ENCODE measurements at places on chromosomes 1 and 21.

- DNase-seq = no peak
Observed at GRCh38 chr1:178652506-178653490, 72.2 kb upstream of the RALGPS2 start.

- DNase-seq = no peak
Observed at GRCh38 chr1:222995236-222995580, 147.8 kb downstream of the TLR5 start.

DNA sequence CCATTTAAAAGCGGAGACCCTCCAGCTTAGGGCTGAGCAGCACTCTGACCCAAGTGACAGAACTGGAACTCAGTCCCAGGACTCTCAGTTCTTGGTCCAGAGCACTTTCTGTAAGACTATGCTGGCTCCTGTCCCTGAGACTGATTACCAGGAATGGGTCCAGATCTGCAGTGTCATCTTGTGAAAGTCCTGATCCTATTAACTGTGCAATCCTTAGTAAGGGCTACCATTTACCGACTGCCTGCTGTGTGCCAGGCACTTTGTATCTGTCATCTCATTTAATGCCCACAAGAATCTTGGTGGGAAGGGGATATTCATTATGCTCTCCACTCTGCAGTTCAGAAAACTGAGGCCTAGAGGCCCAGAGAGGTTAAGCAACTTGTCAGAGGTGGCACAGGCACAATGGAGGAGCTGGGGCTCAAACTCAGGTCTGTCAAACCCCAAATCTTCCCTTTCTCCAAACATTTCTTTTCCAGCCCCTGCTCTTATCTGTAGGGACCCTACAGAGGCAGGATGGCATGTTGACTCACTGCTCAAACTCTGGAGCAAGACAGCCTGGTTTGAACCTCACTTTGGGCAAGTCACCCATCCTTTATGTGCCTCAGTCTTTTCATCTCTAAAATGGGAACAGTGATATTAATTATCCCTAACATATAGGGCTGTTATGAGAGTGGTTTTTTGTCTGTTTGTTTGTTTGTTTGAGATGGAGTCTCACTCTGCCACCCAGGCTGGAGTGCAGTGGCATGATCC lies 57.6 kb upstream of the IFNLR1 start:
- no peak for DNase-seq

GRCh38 chr21:24153137-24153536 lies 1454.1 kb downstream of the MRPL39 start:
- DNase-seq = no peak

- DNase-seq = peak; percentile 67
Observed at GRCh38 chr1:206911064-206911663, 10.6 kb downstream of the FCMR start.

DNA sequence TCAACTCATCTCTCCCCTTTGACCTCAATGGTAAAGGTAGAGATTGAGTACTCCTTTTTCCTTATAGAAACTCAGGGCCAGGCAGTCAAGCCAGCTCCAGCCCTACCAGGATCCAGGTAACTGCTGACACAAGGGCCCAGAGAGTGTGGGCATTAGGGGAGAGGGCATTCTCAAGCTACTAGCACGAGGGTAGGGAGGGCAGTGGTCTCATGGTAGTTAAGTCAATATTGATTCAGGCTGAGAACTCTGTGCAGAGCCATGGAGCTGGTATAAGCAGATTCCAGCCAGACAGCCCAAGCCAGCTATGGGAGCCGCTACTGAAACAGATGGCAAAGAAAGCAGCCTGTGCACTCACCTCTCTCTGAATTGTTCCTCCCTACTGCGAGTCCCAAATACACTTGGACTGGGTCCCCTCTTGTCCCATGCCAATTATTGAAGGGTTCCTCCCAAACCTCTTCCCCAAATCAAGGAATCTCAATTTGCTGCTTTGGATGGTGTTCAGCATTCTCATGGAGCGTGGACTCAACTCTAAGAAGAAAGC lies 2.8 kb downstream of the PI4KB start:
- no peak for DNase-seq

- DNase-seq = no peak
Observed at GRCh38 chr21:42233067-42233961, 14.4 kb downstream of the ABCG1 start.

- DNase-seq = no peak
Observed at GRCh38 chr21:41504030-41504429, 3.9 kb downstream of the TMPRSS2 start.

DNA sequence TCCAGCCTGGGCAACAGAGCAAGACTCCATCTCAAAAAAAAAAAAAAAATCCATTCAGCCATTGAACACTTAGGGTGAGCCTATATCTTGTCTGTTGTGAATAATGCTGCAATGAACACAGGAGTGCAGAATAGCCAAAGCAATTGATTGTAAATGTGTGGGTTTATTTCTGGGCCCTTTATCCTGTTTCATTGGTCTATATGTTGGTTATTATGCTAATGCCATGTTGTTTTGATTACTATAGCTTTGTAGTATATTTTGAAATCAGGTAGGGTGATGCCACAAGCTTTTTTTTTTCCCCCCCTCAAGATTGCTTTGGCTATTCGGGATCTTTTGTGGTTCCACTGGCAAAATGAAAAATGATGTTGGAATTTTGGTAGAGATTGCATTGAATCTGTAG lies 167.5 kb downstream of the LBR start:
- DNase-seq = no peak

GRCh38 chr1:169392406-169392805 lies 24.4 kb downstream of the BLZF1 start:
- DNase-seq = no peak

GRCh38 chr1:116147114-116147510 lies 35.9 kb downstream of the MAB21L3 start:
- DNase-seq = no peak

GRCh38 chr1:84152649-84153056 lies 8.6 kb downstream of the PRKACB start:
- DNase-seq = no peak

- DNase-seq = no peak
Observed at GRCh38 chr1:28800324-28800723, 11.6 kb upstream of the OPRD1 start.

GRCh38 chr1:214670098-214670497 lies 67.1 kb downstream of the CENPF start:
- DNase-seq = no peak

DNA sequence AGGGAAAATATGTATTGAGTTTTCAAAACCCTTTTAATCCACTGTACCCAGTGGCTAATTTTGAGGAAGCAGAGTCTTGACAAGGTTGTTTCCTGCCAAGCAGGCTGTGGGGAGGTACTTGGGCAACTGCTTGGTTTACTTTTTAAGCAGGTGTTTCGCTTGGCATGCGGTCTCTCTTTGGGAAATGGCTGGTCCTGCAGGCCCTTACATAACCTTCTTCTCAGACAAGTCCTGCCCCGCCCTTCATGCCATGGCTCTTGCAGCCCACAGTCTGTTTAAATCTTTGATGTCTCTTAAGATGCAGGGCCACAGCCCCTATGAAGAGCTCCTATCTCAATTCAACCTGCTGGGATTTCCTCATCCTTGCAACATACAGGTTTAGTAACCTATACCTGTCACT lies 36.0 kb upstream of the ABCD3 start:
- DNase-seq = no peak

- DNase-seq = no peak
Observed at GRCh38 chr1:2148691-2149090, 45.9 kb downstream of the FAAP20 start.

DNA sequence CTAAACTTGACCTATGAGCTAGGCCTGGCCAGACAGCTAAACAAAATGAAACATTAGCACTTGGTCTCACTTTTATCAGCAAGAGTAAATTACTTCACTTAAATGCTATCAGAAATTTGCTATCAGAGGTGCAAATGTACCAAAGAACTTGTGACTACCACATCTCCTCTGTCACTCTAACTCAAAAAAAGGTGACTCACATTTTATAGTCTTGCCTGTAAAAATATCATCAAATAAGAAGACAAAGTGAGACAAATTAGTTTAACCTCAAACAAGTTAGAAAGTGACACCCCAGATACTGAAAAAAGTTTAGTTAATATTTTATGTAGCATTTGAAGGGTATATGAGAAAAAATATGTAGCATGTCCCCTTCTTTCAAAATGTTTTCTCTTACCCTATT lies 76.9 kb downstream of the EPS15 start:
- no peak for DNase-seq

DNA sequence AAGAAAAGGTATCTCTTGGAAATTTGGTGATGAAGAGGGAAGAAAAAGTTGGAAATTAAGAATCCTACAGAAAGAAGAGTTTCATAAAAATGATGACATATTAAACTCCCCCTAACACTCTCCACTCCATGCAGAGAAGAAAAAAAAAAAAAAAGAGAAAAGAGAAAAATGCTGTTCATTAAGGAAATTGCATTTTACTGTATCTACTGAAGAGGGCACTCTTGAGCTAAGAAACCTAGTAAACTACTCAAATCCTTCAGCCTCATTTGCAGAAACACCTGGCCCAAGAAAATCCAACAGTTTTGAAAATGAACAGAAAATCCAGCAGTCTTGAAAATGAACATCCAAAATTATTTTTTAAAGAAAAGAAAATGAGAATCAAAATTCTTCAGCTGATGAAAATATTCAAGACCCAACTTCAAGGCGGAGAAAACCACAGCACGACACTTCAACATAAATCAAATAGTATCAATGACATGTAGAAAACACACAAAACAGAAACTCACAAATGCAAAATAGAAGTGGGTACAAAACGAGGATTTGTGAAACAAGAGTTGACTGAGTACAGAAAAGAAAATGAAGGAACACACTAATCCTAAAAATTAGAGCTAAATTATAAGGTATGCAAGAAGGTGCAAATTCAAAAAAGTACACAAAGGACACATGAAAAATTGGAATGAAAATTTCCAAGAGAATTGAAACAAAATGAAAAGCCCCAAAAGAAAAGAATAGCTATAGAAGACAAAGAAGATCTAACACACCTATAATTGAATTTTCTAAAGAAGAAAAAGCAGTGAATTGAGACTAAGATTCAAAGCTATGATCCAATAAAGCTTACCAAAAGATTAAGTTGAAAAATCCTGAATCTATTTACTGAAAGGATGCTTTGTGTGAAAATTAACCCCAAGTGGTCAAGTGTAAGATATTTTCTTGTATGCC lies 73.2 kb upstream of the DNAJC6 start:
- DNase-seq = peak; percentile 55

DNA sequence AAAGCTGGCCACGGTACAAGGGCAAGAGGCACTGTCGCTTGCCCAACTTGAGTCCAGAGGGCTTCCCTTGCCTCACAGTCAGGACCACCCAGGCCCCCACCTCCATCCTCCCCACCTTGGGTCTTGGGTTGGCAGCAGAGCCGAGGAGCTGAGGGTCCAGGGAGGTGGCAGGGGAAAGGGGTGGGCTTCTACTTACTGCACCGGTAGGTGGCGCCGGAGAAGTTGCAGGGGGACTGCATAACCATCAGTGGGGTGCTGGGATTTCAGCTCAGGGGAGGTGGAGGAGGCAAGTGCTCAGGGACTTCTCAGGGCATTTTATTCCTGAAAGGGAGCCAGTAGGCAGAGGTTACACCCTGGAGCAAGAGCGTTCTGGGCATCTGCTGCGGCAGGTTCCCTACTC lies 44.0 kb downstream of the TRIM62 start:
- peak; percentile 67 for DNase-seq

GRCh38 chr1:19179597-19180264 lies 30.3 kb downstream of the UBR4 start:
- DNase-seq = peak; percentile 27

DNA sequence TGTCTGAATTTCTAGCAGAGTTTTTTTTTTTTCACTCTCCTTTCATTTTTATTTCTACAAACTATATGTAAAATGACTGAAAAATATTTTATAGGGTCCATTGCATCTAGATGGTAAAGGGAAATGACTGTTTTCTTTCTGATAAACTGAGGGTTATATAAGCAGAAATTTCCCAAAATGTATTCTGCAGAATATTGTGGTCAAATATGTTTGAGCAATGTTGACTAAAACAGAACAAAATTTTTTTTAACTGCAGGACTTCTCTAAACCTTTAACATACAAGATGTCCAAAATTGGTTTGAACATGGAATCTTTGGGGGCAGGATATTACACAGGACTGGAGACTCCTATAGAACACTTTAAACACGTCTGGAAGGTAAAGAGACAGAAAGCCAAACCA lies 190.5 kb downstream of the TOMM20 start:
- no peak for DNase-seq

- no peak for DNase-seq
Observed at GRCh38 chr21:34132926-34133325, 59.5 kb downstream of the MRPS6 start.

DNA sequence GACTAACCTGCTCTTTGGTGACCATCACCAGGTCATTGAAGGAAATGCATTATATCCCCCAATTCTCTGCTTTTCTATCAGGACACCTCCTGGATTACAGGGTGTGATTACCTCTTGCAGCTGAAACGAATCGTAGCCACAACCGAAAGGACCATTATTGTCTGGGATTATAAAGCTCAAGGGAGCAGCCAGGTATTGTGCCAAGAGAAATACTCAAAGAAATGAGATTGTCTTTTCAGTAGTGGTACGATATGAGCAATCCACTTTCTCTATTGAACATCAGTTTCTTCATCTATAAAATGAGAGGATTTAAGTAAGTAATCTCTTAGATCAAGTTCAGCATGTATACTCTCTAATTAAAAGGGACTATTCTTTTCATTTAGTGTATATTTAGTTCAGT lies 27.3 kb downstream of the WDR64 start:
- DNase-seq = no peak

DNA sequence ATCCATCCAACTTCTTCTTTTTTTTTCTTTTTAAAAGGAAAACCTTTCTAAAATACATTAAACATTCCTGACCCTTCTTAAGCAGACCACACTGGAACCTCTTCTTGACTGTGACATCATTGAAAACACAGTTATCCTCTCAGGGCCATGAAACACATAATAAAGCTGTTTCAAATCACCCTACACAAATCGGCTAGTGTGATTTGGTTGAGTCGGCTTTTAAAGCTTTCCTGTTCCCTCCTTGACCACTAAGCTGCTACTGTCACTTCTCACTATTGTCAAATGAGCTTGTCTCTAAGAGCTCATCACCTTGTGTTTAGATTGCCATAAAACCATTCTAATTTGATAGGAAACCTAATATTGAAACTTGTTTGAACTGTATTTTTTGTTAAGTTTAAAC lies 5.9 kb downstream of the USP24 start:
- peak; percentile 53 for DNase-seq

DNA sequence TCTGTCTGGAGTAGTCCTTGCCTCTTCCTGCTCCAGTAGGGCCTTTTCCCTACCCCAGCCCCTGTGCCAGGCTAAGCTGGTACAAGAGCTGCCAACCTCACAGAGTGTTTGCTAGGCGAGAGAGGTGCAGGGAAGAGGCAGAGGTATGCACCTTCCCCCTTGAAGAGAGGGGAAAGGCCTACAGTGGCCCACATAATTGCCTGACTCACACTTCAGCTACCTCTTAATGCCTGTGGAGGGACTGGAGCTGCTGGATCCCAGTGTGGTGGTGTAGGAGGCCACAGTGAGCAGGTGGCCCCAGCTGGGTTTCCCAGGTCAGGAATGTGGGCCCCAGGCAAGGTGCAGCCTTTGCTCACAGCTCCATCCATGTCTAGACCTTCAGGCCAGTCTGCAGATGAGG lies 3.3 kb upstream of the CCDC28B start:
- no peak for DNase-seq

- DNase-seq = peak; percentile 53
Observed at GRCh38 chr1:68281946-68282615, 49.8 kb upstream of the WLS start.

All from HEK293T (cell line).